Common myeloid progenitor, CD34-positive (primary cell): ENCODE measurements at places on chromosomes 3 and 15.

DNA sequence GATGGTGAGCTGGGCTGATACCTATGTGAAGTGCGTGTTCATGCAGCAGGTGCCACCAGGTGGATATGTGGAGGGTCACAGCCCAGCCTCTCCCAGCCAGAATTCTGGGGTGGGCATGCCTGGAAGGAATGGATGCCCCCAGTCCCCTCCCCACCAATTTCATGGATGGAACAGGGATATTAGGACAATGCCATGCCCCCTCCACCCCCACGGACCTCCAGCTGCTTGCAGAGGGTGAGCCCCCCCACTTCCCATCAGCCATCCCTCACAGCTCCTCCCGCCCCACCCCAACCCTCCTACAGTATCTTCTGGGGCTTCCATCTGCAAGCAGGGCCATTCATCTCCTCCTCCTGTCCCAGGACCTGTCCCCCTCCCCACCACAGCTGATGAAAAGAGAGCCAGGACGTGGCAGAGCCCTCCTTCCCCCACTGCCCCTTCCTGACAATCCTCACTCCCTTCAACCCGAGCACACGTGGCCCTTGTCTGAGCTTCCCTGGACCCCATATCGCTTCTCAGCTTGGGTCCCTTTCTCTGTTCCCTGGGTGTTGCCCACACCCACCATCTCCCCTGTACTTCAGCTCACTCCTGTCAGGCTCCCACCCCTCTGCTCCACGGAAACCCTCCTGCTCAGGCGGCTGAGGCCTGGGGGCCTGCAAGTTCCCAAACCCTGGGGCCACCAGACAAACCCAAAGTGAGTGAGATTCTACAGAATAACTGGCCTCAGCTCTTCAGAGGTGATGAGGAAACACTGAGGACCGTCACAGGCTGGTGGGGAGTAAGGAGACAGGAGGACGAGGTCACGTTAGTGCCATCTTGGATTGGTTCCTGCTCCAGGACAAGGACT is 2.8 kb upstream of the SEMA3G start:
- no peak overlapping the region for H3K4me3 ChIP-seq
- DNase-seq, result no peak
- no peaks in the 10 kb centered on the region for H3K36me3 ChIP-seq

GRCh38 chr3:146581951-146582467 is 23.1 kb downstream of the PLSCR5 start:
- H3K27ac ChIP-seq, result no peak overlapping the region
- no peaks in the 10 kb centered on the region for H3K4me1 ChIP-seq
- H3K4me3 ChIP-seq, result no peak overlapping the region
- H3K27me3 ChIP-seq, result no peaks in the 10 kb centered on the region
- H3K36me3 ChIP-seq, result no peaks in the 10 kb centered on the region

DNA sequence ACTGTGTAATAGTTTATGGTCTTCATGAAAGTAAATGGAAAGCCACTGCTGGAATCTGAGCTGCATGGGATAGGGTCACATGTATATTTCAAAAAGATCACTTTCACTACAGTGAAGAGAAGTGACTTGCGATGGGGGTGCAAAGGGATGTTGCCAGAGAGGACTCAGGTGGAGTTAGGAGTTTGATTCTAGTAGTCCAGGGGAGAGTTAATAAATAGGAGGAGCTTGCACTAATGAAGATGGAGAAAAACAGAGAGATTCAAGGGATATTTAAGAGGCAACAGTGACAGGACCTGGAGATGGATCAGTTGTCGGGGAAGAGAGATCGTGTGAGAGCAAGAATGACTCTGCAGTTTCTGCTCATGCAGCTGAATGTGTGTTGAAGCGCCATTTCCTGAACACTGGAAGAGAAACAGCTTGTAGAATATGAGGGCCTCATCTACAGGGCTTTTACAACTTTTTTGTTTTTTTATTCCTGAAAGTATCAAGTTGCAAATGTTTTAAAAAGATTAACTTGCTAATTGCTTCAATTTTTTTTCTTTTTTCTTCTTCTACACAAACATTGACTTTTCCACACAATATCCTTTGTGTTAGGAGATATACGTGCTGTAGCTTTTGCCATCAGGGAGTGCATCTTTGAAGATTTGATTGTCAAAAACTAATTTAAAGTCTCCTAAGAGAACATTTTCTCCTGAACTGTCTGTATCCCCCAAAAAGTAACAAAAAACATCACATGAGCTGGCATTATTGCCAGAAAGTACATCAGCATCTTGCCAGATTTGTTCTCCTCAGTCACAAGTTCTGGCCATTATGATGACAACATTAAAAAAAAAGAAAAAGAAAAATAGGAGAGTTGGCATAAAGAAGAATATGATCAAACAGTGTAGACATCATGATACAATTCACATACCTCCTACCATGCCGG is 37.5 kb downstream of the SETMAR start:
- DNase-seq, result peak; percentile 71
- H3K4me3 ChIP-seq, result peak overlapping the region; percentile 16
- H3K27me3 ChIP-seq, result no peaks in the 10 kb centered on the region
- H3K4me1 ChIP-seq, result peaks cover 17% of the 10 kb centered on the region
- H3K27ac ChIP-seq, result peak overlapping the region; percentile 69
- peaks cover 2% of the 10 kb centered on the region for H3K36me3 ChIP-seq

- no peaks in the 10 kb centered on the region for H3K4me1 ChIP-seq
- peak; percentile 3 for DNase-seq
- no peaks in the 10 kb centered on the region for H3K36me3 ChIP-seq
- H3K27ac ChIP-seq, result no peak overlapping the region
These were observed 975.3 kb upstream of the GBE1 start for GRCh38 chr3:82736696-82737277.

GRCh38 chr3:70856414-70857162 is 544.1 kb upstream of the MDFIC2 start:
- H3K36me3 ChIP-seq, result no peaks in the 10 kb centered on the region
- peak; percentile 6 for DNase-seq
- no peaks in the 10 kb centered on the region for H3K27me3 ChIP-seq
- no peak overlapping the region for H3K4me3 ChIP-seq
- H3K4me1 ChIP-seq, result no peaks in the 10 kb centered on the region

DNA sequence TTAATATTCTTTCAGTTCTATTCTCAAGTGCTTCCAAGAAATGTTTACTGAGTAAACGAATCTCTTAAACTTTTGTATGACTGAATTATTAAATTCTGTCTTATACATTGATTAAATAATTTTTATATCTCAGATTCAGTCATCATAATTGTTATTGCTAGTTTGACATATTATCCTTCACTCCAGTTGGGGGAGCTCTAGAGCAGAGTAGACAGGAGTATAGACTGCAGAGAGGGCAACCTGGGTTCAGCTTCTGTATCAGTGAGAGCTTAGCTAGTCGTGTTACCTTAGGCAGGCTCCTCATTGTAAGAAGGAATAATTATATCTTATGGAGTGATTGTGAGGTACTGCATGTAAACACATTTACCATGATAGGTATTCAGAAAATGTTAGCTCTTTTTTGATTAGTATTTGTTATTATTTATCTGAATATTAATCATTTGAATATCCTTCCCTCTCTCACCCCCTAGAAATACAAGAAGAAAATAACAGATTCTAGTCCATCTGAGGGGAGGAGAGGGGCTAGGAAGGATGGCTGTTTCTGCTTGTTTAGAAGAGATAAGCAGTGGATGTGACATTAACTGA is 31.0 kb upstream of the ZCWPW2 start:
- H3K27ac ChIP-seq, result no peak overlapping the region
- H3K4me3 ChIP-seq, result no peak overlapping the region
- H3K36me3 ChIP-seq, result peaks cover 2% of the 10 kb centered on the region
- peak; percentile 38 for DNase-seq
